Heart right ventricle (tissue), 16 donors: ENCODE measurements at places on chromosomes 12 and 14. TPM values are rescaled to one million over a fixed set of nuclear protein-coding genes. Genes with fewer than 3 reads are reported as not detected.
A peak's percentile ranks its signal among the peaks of the same experiment; 100 is the strongest.

TOMM20L gene
- not detected for total RNA-seq

CCDC59 gene
- total RNA-seq, result 27.1 TPM

HVCN1 gene
- total RNA-seq, result 5.7 TPM

HSPB8 gene
- 720 TPM for total RNA-seq

HCAR2 gene
- 0.35 TPM for total RNA-seq

AICDA gene
- total RNA-seq, result not detected

IAPP gene
- not detected for total RNA-seq

ATXN3 gene
- total RNA-seq, result 18.6 TPM

GLS2 gene
- total RNA-seq, result 0.54 TPM

STXBP6 gene
- total RNA-seq, result 28.7 TPM

PPM1H gene
- total RNA-seq, result 7.1 TPM

DNAL1 gene
- total RNA-seq, result 21.2 TPM

ABCD2 gene
- 7.7 TPM for total RNA-seq

SLC5A8 gene
- total RNA-seq, result not detected

DNA sequence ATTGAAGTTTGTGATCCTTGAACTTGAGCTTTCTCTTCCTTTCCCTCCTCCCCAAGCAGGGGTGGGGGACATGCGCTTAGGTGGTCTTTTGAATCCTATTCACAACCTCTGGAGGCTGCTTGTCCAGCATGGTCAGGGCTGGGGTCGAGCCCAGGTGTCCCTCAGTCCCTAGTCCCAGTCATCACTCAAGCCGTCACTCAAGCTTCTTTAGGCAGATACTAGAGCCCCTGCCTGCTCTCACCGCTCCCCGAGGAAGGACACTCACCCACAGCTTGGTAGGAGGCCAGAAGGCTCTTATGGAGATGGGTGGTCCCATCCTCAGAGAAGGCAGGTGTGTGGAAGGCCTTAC is 532 bp upstream of the C1RL start:
- DNase-seq, result no peak

GRCh38 chr12:130818635-130819576 is 20.1 kb downstream of the STX2 start:
- DNase-seq, result peak; percentile 46

DNA sequence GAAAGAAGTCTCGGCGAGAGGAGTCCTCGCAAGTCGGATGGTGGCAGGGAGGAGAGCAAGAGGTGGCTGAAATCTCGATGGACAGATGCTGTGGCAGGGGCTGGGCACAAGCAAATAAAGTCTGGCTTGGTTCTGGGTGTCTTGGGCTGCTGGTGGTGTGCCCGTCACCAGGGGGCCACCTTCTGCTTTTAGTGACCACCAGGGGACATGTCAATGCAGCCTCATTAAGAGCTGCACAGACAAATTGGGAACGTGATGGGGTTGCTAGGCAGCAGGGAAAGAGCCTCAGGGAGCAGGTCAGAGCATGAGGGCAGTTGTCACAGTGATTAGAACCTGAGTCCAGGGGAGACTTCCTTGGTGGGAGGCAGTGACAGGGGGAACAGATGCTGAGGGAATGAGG is 44.0 kb downstream of the LRRC74A start:
- DNase-seq, result no peak

DNA sequence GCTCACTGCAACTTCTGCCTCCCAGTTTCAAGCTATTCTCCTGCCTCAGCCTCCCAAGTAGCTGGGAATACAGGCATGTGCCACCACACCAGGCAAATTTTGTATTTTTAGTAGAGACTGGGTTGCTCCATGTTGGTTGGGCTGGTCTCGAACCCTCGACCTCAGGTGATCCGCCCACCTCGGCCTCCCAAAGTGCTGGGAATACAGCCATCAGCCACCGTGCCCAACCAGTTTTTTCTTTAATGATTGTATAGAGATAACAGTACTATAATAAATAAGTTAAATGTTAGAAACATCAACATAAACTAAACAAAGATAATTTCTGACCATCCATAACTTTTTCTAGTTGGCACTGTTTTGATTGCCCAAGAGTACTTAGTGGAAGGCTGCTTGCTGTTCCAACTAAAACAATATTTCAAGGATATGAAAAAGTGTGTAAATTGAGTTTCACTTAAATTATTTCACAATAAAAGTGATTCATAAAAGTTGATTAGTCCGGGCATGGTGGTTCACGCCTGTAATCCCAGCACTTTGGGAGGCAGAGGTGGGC is 5.6 kb downstream of the GON7 start:
- no peak for DNase-seq

DNA sequence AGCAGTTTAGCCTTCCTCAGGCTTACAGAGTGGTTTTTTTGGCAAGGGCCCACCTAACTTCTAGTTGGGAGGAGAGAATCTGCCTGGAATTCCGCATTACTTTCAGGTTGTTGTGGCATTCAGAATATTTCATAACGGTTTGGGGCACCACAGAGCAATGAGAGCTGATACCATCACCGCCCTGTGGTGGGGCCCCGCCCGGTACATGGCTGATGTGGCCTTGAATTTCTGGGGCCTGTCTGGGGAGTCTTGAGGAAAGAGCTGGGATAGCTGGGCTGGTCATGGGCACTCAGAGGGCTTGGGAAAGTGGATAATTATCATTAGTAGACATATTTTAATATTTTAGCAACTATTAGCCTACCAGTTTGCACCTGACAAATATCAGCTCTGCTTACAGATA is 4.2 kb downstream of the TESPA1 start:
- no peak for DNase-seq

DNA sequence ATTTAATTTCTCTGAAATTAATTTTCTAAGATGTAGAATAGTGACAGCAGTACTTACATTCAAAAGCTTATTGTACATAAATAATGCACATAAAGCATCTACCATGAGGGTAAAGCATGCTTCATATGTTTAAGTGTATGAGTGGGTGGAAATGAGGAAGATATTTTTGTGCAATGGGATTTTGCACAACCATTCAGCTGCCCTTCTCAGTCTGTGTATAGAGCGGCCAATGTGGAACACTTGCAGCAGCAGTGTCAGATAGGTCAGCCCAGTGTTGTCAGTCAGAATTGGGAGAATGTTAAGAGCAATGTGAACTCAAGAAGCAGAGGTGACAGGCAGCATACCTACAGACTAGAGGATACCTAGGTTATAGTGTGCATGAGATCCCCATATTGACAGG is 72.5 kb upstream of the ATP2B1 start:
- no peak for DNase-seq

DNA sequence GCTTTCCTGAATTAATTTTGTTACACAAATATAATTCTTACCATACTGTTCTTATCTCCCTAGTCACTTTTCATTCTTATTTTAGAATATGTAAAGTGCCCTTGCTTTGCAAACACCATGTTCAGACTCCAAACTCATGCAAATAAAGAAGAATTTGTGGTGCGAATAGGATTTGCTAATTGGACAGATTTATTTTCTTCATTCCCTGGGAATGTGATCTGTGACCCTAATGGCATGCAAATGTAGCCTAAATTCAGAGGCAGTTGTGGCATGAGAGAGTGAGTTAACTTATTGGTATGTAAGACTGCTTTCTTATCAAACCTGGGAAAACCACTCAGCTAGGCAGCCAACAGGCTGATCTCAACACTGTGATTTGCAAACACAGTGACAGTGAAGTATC is 10.0 kb downstream of the CAPZA3 start:
- DNase-seq, result no peak

GRCh38 chr12:120903412-120904196 is 554 bp downstream of the SPPL3 start:
- DNase-seq, result peak; percentile 52

GRCh38 chr12:38691164-38691563 is 214.2 kb downstream of the CPNE8 start:
- DNase-seq, result no peak
